SW 1271 (cell line): ENCODE measurements at places on chromosomes 12 and 14.

DNA sequence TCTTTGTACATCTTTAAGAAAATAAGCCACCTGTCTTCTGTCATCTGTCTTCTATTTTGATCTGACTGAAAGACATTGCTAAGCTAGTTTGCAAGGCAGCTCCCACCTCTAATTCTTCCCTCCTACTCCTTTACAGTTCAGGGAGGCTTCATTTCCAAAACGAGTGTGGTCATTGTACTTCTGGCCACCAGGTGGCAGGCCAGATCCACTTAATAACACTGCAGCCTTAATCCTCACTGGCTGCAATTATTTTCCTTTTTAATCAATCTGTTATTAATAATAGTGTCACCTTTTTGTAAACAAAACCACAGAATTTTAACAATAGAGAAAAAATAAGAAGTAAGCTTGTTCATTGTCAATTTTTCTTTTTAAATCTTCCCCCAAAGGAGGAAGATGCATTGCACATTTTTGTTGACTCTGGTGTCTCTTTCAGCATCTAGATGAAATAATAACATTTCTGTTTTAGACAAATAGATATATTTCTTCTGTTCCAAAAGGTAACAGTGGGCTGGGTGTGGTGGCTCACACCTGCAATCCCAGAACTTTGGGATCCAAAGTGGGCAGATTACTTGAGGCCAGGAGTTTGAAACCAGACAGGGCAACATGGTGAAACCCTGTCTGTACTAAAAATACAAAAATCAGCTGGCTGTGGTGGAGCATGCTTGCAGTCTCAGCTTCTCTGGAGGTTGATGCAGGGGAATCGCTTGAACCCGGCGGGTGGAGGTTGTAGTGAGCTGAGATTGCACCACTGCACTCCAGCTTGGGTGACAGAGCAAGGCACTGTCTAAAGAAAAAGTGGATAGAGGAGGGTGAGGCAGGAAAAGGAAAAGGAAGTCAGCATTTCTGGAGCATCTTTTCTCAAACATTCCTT, 23.3 kb downstream of the GABARAPL1 start:
- DNase-seq = peak; percentile 70

DNA sequence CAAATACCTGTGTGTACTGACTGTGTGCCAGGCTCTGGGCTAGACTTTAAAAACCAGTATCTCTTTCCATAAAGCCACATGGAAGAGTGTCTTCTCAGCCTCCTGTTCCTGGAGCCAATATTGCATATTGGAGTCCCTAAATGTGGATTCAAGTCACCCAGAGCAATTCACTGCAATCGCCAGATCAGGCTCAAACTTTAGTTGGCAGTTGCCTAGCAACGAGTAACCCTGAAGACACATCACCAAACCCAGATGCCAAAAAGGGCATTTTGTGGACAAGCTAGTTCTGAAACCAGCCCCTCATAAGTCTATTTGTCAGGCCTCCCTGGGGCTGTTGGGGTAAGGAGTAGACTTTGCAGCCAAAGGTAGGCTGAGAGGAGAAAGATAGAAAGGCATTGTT, 13.7 kb downstream of the DPF3 start:
- DNase-seq = no peak

- no peak for DNase-seq
Measured at GRCh38 chr14:94699831-94700230, 70.1 kb downstream of the GSC start.

- DNase-seq = no peak
Measured at GRCh38 chr12:22932431-22932830, 307.5 kb downstream of the ETNK1 start.
